ENCODE measurements at places on chromosomes 2 and 18.
A peak's percentile ranks its signal among the peaks of the same experiment; 100 is the strongest.

GRCh38 chr2:25078170-25079049 is 36.5 kb downstream of the EFR3B start:
- no peak for DNase-seq

DNA sequence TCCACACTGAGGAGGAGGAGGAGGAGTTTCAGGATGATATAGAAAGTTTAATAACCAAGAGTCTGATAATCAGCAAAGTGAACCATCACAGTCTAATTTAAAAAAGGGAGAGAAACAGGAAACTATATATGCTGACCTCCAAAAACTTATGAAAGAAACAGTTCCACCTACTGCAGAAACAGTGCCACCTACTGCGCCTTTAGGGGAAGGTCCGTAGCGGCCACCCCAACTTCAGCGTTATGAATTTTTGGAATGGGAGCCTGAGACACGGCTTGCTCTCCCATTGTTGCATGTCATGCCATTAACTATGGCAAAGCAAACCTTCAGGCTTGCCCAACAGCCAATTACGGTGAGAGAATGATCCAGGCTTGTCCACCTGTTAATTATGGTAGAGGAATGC is 1719.2 kb upstream of the LRRTM1 start:
- no peak for DNase-seq

- no peak for DNase-seq
These were observed 152.5 kb downstream of the NRP2 start for GRCh38 chr2:205834796-205835195.

DNA sequence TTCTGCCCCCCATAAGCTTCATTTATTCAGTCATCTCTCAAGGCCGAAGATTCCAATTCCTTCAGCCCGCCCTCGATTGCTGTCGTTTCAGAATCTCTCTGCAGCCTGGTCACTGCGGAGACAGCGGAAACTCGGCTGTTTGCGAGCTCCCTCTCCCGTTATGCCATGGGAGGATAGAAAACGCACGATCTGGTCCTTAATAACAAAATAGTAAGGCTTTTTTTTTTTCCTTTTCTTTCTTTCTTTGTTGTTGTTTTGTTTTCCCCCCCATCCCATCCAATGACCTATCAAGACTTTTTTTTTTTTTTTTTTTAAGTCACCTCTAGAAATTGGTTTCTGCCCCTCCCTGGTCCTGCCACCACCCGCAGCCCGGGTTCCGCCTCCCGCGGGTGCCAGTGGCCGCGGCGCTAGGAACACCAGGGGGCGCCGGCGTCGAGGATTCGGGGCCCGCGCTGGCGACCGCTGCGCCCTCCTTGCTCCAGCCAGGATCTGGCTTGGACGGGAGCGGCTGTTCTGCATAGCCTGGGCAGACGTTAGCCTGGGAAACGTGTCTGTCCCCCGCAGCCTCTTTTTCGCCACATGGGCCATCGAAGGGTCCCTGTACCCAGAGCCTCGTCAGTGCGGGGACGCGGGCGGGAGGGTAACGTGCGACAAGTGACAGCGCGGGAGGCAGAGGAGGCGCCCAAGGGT is 10.1 kb downstream of the CPLX4 start:
- peak; percentile 33 for DNase-seq

- no peak for DNase-seq
These were observed 10.5 kb upstream of the TMSB10 start for GRCh38 chr2:84894758-84895520.

DNA sequence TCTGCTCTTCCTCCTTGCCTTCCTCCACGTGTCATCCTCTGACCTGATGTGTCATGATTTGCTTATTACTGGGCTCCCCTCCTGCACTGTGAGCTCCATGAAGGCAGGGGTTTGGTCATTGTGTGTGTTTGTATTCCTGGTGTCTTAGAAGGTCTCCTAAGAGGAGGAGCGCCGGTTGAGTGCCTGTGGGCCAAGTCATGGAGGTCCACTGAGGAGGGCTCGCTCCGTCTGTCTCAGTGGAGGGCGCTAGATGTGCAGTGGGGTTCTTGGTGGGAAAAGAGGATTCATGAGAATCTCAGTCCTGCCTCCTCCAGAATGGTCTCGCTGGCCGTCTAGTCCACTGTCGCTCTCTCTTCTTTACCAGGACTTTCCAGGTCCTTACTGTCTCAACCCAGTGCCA is 100.2 kb downstream of the VWA3B start:
- DNase-seq, result no peak

DNA sequence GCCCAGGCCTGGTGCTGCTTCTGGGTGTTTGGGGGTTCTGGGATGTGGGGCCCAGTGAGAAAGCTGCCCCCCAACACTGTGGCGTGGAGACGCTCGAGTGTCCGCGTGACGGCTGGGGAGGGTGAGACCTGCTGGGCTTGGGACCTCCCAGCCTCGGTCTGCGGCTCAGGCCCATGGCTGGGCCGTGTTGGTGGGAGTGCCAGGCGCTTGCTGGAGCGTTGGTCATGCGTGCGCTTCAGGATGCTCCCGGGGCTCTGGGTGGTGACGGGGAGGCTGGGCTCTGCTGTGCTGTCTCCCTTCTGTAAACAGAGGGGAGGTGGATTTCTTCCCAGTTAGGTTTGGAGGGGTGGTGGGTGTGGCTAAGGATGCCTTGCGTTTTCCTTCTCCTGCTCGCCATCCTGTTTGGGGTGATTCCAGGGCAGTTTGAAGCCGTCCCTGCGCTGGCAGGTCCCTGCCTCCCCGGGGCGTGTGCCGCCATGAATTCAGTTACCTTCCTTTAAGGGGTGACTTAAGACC is 606 bp downstream of the GAL3ST2 start:
- no peak for DNase-seq
